D721Med (cell line): ENCODE measurements at places on chromosomes 6 and 20.

GRCh38 chr6:46269447-46270229 is 98.9 kb upstream of the ENPP5 start:
- no peak for DNase-seq

DNA sequence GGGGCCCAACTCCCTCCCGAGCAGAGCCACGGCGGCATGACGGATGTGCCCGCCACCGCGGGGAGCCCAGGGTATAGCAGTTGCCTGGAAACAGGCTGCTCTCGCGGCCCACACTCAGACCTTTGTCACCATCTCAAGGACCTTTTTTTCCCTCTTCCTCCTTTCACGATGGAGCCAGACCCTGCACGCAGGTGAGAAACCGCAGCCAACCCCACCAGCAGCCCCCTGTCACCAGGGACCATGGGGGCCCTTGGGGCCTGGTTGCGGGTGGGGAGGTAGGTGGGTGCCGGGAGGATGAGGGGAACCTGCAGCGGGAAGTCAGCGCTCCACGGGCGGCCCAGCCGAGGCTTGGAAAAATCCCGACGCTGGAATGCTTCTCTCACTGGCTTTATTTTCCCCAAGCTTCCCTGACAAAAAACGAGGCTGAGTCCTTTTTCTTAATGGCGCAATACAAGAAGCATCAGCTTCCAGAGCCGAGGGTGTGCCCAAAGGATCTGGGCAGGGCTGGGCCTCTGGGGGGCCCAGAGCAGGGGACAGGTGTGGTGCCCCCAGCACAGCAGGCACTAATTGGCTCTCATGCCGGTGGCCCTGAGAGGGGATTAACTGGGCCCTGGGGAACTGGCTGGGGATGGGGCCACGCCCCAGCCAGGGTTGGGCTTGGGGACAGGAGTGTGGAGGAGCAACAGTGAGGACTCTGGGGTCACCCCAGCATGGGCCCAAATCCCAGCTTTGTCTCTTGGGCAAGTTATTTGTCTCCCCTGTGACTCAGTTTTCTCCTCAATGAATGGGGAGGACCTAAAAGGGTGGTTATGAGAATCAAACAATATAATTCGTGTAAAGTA is 23.9 kb downstream of the NOL4L start:
- DNase-seq = peak; percentile 72

- no peak for DNase-seq
Observed at GRCh38 chr20:41299899-41300298, 17.6 kb downstream of the ZHX3 start.

DNA sequence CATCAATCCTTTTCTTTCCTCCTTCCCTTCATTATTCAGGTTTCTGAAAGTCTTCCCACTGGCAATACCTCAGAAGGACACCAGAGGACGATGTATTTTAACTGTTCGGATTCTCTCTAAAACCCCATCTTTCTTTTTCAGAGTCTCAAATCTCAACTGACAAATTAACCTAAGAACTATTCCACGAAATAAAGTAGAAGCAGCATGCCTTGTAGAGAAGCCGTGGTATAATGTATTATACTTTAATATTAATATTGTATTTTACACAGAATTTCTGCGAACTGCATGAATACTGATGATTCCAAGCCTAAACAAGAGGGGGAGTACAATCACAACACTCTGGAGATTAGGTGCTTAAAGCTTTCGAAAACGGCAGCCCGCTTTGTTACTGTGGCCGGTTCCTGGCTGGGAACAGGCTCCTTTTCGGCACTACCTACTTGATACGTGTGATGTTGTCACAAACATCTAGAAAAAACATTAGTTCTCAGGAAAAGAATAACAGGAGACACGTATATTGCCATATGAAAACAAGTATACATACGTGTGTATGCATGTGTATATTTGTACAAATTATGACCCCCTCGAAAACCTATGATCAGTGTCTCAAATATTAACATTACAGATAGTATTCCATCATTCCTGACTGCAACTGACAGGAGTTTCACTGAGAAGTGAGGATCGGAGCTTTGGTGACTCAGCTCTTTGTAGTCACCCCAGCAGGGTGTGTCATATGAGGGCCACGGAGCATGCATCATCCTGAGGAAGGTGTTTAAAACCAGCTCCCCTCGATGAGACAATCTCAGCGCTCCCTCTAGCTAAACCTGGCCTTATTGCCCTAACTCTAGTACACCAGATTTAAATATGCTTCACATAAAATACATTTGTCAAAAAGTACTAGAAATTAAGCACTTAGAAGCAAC is 319.7 kb upstream of the TCF21 start:
- DNase-seq = no peak

GRCh38 chr6:62479697-62480220 is 193.7 kb upstream of the KHDRBS2 start:
- no peak for DNase-seq

GRCh38 chr6:122754191-122754731 is 25.3 kb upstream of the FABP7 start:
- DNase-seq = no peak

GRCh38 chr20:16684416-16684815 is 45.4 kb upstream of the SNRPB2 start:
- no peak for DNase-seq

- DNase-seq = no peak
Observed at GRCh38 chr6:41637194-41638001, 870 bp upstream of the MDFI start.

DNA sequence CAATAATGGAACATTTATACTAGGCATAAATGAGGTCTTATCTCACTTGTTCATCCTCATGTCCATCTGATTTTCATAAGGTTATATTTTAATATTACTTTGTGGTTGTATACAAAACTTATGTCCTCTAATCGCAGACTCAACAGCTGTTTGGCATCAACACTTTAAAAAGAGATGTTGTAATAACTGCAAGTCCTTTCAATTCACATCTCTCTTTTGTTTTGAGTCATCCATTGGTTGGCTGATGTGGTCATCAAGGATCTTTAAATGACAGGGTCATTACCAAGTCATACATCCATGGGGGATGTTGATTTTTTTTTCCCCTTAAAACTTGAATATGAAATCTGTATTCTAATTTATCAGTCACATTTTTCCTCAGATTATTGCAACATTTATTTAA is 299.4 kb upstream of the NRSN1 start:
- no peak for DNase-seq
